ENCODE measurements at places on chromosomes 3 and 15.

DNA sequence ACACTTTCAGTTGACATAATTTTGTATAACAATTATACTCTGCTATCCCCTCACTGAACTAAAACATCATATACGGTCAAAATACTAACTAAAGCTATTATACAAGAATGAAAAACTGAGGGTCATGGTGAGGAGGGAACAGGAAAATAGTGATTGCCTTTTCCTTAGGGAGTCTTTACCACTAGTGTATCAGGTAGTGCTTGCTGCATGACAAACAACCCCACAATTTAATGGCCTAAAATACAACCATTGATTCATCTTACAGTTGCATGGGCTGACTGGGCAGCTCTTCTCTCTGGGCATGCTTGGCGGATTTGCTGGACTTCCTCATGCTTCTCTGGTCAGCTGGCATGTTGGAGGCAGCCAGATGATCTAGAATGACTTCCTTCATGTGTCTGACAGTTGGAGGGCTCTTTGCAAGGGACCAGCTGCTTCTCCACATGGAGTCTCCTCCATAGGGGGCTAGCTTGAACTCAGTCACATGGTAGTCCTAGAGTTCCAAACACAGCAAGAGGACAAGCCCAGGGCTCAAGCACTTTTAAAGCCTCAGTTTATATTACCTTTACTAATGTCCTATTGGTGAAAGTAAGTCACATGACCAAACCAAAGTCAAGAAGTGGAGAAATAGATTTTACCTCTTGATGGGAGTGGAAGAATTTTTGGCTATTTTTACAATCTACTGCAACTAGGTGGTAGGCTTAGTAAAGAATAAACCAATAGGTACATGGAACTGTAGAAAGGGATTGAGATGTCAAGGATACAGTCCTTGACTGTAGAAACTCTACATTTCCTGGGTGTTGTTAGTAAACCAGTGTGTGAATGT is 18.8 kb downstream of the THAP10 start:
- DNase-seq: no peak

- no peak for DNase-seq
These were observed 34.7 kb upstream of the MRPS22 start for GRCh38 chr3:139309061-139309591.

GRCh38 chr3:86982883-86983282 is 8.1 kb downstream of the VGLL3 start:
- DNase-seq: no peak

DNA sequence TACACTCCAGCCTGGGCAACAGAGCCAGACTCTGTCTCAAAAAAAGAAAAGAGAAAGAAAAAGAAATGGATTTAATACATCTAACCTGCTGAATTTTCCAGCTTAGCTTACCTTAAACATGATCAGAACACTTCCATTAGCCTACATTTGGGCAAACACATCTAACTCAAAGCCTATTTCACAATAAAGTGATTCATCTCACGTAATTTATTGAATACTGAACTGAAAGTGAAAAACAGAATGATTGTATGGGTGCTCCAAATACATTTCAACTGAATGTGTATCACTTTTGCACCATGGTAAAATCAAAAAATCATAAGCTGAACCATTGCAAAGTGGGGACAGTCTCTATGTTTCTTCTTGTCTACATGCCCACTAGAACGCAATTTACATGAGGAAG is 9.0 kb downstream of the PIK3R4 start:
- DNase-seq: no peak

- no peak for DNase-seq
These were observed 83.5 kb upstream of the PLCL2 start for GRCh38 chr3:16801223-16801622.

DNA sequence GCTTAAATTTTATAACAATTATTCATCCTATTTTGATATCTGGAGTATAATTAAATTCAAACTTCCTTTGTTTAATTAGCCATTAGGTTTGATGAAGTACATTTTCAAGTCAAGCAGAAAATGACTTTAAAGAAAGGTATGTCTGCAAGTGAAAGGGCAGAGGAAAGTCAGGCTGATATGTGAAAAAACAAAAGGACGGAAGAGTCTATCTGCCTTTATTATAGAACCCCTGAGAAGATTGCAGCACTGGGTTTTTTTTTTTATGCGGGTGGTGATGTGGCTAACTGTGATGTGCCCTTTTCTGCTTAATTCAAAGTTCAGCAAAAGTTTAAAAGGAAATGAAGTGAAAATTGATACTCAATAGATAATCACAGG is 83.2 kb downstream of the COL8A1 start:
- DNase-seq: no peak

DNA sequence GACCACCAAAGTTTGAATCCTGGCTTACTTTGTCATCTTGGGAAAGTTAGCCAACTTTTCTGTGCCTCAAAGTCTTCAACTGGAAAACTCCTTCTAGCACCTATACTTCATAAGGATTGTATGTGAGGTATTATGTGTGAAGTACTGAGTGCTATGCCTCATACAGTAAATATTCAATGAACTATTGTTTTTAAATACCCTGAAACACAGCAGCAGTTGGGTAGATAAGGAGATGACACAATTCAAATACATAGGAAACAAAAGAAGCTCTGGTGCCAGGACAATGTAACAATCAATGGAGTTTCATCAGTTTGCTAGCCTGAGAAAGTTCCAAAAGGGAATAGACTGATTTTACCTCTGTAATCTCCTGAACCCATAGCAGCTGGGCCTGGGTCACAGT is 43.3 kb downstream of the TUBGCP4 start:
- DNase-seq: no peak

- DNase-seq: no peak
These were observed 801.5 kb upstream of the EPHA6 start for GRCh38 chr3:96012939-96013338.

DNA sequence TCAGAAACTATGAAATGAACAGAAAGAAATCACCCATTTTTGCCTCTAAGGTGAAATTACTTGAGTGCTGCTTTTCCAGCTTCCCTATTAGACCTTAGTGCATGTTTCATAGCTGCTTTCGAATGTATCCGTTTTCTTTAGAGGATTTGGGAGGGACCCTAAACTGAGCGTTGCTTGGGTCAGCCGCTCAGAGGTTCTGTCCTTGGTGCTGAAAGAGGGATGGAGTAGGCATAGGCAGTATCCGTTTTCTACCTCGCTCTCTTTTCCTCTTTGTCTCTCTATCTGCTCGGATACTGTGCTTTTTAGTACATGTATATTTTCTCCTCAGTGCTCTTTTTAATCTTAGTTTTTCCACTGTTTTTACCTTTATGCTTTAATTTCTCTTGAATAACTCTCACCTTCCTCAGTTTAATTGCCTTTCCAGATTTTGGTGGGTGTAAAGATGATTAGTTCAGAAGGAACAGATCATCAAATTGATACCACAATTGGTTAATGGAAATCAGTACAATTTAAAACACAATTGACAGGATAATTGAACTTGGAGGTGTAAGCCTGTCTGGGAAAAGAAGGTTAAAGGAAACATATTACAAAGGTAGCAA is at the start of gene DRD3:
Gene DRD3, minus strand, starts transcription at position 283 of the 599 bp plus-strand sequence. CDS start 7,060 bp downstream, outside the sequence.
- no peak for DNase-seq

DNA sequence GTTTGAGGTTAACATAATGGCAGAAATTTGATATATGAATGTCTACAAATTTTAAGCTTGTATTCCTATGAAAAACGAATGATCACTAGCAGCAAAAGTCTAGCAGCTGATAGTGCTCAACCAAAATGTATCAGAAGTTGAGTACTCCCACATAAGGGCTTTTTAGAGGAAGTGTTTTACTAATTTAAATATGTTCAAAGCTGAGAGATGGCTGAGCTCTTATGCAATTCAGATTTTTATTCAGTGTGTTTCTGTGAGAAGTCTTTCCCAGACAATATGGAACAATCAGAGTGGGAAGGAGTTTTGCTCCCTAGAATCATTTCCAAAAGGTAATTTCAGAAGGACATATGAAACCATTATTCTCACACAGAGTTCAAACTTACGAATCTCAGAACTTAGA is 327.0 kb downstream of the ZPLD1 start:
- DNase-seq: no peak

- DNase-seq: no peak
These were observed 132.5 kb upstream of the THBS1 start for GRCh38 chr15:39448409-39448808.

DNA sequence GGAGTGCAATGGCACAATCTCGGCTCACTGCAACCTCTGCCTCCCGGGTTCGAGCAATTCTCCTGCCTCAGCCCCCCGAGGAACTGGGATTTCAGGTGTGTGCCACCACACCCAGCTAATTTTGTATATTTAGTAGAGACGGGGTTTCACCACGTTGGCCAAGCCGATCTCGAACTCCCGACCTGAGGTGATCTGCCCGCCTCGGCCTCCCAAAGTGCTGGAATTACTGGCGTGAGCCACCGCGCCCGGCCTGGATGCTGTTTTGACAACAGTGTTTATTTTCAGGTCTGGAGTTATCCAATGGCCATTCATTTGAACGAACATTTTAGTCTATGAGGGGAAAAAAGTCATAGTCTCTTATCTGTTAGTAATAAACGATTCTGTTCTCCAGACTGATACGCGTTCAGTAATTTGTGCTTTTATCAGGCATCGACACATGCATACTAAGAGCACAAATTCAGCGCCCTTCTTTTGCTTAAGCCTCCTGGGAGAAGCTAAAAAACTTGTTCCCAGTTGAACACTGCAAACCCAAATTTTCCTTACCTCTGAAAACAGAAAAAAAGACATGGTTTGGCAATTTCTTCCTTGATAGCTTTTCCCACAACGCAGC is 1.3 kb downstream of the B3GALNT1 start:
- DNase-seq: no peak

GRCh38 chr3:102233881-102234280 is 200.9 kb upstream of the ZPLD1 start:
- DNase-seq: no peak

DNA sequence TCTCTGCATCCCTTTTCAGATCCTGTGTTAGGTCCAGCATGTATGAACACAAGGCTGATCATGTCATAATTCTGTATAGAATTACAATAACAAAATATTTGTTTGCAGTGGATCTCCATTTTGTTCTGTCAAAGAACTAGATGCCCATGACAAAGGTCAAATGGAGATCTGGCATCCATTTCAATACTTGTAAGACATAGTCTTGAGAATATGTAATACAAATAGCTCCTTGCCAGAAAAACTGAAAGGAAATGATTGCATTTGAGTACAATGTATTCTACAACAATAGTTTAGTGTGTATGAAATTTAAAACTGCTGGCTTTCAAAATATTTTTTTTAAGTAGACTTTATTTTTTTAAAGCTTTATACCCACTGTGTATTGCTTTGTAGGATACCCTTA is 101.1 kb downstream of the CMSS1 start:
- DNase-seq: no peak

DNA sequence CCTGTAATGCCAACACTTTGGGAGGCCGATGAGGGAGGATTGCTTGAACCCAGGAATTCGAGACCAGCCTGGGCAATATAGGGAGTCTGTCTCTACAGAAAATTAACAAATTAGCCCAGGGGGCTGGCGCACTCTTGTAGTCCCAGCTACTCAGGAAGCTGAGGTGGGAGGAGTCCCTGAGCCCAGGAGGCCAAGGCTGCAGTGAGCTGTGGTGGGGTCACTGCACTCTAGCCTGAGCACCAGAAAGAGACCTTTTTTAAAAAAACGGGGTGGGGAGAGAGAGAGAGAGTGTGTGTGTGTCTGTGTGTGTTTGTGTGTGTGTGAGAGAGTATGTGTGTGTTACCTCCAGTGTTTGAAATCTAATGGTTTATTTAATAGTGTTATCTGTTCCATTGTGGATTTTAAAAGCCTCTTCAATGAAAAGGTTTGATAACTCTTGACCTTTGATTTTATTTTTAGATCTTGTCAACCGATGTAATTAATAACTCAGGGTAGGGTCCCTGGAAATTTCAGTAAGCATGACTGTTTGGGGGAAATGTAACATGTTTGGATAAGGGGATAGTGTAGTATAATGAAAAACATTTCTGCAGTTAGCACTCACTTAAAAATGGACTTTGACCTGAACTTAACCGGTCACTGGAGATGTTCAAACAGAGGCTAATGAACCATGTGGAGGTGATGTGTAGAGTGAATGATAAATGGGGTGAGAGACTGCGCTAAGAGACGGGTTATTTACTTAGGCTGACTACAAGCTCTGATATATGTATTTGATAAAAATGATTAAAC is 29.7 kb downstream of the LRCH3 start:
- DNase-seq: no peak

DNA sequence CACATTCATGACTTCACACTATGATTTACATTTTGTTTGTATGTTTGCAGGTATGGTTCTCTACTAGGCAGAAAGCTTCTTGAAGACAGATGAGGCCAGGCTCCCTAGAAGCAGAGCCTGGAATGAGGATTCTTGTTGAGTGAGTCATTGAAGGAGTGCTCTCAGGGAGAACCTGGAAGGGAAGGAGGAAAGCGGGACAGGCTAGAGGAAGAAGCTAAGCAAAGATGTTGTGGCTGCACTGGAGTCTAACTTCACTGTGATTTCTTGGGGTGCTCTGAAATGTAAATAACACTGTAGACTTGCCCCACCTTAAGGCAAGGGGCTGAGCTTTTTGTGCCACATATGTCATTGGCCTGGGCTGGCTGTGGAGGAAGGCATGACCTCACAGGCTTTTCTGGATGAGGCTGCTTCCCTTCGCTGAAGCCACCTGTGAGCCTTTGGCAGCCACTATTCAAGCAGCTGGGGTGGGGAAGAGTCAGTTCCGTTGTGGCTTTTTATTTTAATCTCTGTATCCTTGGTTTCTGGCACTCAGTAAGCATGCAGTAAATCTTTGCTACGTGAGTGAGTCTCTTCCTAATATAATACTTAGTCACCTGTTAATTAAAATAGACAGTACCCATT is 307.3 kb downstream of the SV2B start:
- DNase-seq: no peak

DNA sequence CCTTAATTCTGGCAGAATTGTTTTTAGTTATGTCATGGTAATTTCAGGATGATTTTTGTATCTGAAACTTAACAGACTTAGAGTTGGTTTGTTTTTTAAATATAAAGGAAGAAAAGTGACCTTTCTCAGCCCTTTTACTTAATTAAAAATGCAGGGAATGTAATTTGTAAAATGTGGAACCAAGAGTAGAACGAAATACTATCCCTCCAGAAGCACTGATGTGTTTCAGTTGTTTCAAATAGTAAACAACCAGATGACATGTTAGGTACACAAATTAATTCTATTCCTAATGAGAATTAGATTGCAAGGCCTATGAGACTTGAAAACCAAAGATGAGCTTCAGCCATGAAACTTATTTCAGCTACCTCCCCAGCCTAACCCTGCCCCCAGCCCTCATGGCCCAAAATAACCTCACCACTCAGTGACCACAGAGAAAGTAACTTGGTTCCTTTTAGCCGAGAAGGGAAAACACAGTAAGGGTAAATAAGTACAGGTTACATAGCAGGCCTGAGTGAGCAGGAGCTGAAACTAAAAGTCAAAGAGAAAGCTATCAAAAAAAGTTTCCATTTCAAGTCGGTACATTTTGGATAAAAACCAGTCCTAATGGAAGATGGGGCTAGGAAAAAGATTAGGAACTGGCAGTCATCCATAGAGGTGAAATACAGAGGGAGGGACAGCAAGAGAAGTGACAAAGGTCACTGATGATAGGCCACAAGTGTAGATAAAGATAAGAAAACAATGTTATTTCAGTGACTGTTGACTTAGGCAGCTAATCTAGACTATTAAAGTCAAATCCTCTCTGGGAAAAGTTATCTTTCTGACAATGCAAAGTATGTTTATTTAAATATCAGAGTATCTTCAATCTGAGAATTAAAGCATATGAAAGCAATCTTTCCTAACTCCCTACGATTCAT is 23.2 kb downstream of the SENP8 start:
- DNase-seq: no peak

- no peak for DNase-seq
These were observed 31.2 kb upstream of the SRGAP3 start for GRCh38 chr3:9280451-9281219.

- no peak for DNase-seq
These were observed 98.5 kb downstream of the MTHFS start for GRCh38 chr15:79798311-79798710.

GRCh38 chr3:143083781-143084180 is 35.8 kb upstream of the CHST2 start:
- DNase-seq: no peak

Data from nucleus accumbens (tissue), 56 donors.